ENCODE measurements at places on chromosomes 13 and 19.
A peak's percentile ranks its signal among the peaks of the same experiment; 100 is the strongest.

GRCh38 chr13:25379011-25379410, 7.2 kb downstream of the ATP8A2 start:
- H3K4me1 ChIP-seq = no peaks in the 10 kb centered on the region
- H3K27me3 ChIP-seq = peaks cover 39% of the 10 kb centered on the region
- no peaks in the 10 kb centered on the region for H3K36me3 ChIP-seq
- no peak overlapping the region for H3K4me3 ChIP-seq
- DNase-seq = no peak
- H3K27ac ChIP-seq = no peak overlapping the region

GRCh38 chr13:42996584-42996983, 4.5 kb upstream of the EPSTI1 start:
- no peak overlapping the region for H3K27ac ChIP-seq
- no peak for DNase-seq
- peaks cover 36% of the 10 kb centered on the region for H3K4me1 ChIP-seq
- peaks cover 3% of the 10 kb centered on the region for H3K36me3 ChIP-seq
- no peaks in the 10 kb centered on the region for H3K27me3 ChIP-seq
- H3K4me3 ChIP-seq = no peak overlapping the region

DNA sequence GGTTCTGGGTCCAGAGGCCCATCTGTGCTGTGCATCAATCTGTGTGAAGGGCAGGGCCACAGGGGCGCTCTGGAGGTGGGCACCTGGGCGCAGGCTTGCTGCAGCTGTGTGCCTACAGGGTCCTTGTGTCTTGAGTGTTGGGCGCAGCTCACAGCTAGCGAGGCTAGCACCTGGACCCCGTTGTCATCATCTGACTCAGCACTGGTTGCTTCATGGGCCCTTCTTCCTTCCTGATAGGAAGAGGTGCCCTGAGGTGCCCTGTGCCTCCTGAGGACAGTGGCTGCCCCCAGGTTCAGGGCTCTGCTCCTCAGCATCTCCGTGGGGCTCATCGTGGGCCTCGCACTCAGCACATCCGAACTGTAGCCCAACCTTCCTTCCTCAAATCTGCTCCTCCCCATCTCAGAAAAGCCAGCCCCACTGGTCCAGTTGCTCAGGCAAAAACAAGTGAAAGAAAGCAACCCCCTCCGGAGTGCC, 54.8 kb downstream of the GATAD2A start:
- H3K4me3 ChIP-seq = peak overlapping the region; percentile 80
- H3K27ac ChIP-seq = peak overlapping the region; percentile 99
- no peak for DNase-seq

DNA sequence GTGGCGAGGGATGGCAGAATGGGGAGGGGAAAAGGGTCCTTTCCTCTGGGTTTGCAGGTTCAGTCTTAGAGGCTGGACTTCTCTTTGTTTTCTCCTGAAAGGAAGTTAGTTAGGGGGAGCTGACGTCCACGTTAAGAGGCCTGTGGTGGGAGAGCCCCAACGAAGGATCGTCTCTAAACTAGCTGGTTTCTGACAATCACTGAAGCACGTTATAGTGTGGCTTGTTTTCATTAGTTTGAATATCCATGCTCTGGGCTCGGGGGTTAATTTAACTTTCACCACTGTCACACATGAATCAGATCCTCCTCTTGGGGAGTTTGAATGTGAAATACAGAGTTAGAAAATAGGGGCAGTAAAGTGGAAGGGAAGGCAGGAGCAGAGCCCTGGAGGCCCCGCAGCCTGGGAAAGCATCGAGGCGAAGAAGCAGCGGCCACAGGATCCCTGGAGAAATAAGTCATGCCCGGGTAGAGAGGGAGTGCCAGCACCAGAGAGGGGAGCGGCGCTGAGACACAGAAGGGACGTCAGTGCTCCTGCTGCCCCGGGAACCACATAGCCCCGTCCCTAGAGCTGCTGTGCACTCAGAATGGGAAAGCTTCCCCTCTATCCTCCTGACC, 31.1 kb upstream of the AMER2 start:
- peaks cover 15% of the 10 kb centered on the region for H3K27me3 ChIP-seq
- no peak for DNase-seq
- no peaks in the 10 kb centered on the region for H3K4me1 ChIP-seq
- no peaks in the 10 kb centered on the region for H3K36me3 ChIP-seq

DNA sequence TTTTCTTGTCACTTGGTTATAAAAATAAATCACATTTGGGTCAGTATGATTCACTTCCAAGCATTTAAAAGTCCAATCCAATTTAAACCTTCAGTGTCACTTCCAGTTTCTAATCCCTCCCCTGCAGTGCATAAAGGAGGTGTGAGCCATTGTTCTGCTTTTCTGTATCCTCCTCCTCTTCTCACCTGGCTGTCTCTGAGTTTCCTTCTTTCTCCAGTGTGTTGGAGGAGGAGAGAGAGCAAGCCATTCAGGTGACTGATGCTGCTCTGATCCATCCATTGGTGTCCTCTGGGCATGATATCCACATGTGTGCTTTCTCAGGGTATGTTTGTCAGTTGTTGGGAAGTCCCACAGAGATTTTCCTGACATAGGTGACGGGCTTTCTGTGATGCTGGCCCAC, 1.2 kb downstream of the NUDT15 start:
- H3K4me1 ChIP-seq = peaks cover 59% of the 10 kb centered on the region
- no peak for DNase-seq
- peak overlapping the region; percentile 96 for H3K27ac ChIP-seq
- peaks cover 5% of the 10 kb centered on the region for H3K27me3 ChIP-seq

DNA sequence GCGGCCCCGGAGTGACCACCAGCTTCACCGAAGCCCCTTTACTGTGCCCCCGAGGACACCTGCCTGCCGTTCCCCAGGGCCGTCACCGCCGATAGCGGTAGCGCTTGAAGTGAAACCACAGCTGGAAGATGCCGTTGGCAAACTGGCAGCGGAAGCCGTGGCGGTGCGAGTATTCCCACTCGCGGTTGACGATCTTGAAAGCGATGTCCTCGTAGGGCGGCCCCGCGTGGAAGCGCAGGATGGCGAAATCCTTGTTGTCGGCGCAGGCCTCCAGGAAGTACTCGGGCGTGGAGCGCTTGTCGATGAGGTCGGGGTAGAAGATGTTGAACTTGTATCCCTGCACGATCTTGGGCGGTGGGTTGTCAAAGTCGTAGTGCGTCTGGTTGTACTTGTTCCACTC, 5.2 kb upstream of the TBXA2R start:
- H3K4me1 ChIP-seq = peaks cover 17% of the 10 kb centered on the region
- peaks cover 14% of the 10 kb centered on the region for H3K27me3 ChIP-seq
- no peak overlapping the region for H3K27ac ChIP-seq
- no peak overlapping the region for H3K4me3 ChIP-seq
- no peak for DNase-seq

- H3K4me1 ChIP-seq = no peaks in the 10 kb centered on the region
- H3K36me3 ChIP-seq = no peaks in the 10 kb centered on the region
- no peak overlapping the region for H3K27ac ChIP-seq
- H3K4me3 ChIP-seq = no peak overlapping the region
- no peak for DNase-seq
Measured at GRCh38 chr19:44571830-44572580, 41.4 kb upstream of the IGSF23 start.

GRCh38 chr19:34017024-34017423, 155.3 kb upstream of the LSM14A start:
- no peaks in the 10 kb centered on the region for H3K36me3 ChIP-seq
- no peaks in the 10 kb centered on the region for H3K4me1 ChIP-seq
- H3K4me3 ChIP-seq = no peak overlapping the region
- no peak for DNase-seq
- peaks cover 17% of the 10 kb centered on the region for H3K27me3 ChIP-seq

DNA sequence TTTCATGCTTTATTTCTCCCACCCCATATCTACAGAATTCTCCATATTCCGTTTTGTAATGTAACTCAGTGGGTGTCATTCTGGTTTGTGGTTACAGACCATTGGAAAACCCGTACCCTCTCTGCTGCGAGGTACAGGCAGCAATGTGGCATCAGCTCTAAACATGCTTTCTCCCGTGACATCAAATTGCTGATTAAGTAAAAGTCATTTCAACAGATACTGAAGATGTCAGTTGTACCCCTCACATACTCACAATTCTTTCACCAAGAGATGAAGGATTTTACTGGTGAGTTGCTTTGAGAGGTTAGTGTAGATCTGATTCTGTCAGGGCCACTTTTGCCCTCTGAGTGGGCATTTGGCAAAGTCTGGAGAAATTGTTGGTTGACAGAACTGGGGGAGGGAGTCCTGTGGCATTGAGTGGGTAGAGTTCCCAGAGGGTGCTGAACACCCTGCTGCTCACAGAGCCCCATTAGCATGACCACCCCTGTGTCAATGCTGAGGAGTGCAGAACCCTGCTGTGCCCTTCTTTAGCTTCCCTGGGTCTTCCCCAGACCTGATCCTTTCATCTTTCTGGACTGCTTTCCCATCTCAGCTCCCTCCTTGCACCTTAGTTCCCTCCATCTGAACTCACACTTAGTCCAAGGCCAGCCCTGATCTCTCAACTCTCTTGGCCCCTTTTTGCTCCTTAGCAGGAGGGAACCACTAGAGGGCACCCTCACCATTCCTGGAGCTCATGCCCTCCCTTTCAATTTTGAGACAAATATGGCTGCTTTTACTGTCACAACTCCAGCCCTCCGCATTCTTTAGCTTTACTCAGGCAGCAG, 39.9 kb upstream of the CEACAM8 start:
- H3K27ac ChIP-seq = no peak overlapping the region
- no peaks in the 10 kb centered on the region for H3K36me3 ChIP-seq
- H3K4me3 ChIP-seq = no peak overlapping the region
- H3K27me3 ChIP-seq = peaks cover 7% of the 10 kb centered on the region
- no peaks in the 10 kb centered on the region for H3K4me1 ChIP-seq

GRCh38 chr13:40764587-40765403, 6.2 kb downstream of the MRPS31 start:
- no peak overlapping the region for H3K4me3 ChIP-seq
- peaks cover 37% of the 10 kb centered on the region for H3K36me3 ChIP-seq
- peaks cover 37% of the 10 kb centered on the region for H3K4me1 ChIP-seq
- no peak for DNase-seq

DNA sequence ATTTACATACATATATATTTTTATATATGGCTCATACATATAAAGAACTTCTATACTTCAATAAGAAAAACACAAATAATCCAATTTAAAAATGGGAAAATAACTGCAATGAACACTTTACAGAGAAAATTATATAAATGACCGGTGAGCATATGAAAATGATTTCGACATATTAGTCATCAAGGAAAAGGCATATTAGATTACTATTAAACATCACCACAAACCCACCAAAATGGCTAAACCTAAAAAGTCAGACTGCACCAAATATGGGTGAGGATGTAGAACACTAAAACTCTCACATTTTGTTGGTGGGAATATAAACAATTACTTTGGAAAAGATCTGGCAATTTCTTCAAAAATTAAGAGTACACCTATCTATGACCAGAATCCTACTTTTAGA, 316.2 kb downstream of the ENOX1 start:
- DNase-seq = no peak
- no peaks in the 10 kb centered on the region for H3K4me1 ChIP-seq
- H3K27ac ChIP-seq = no peak overlapping the region
- peaks cover 14% of the 10 kb centered on the region for H3K27me3 ChIP-seq
- no peaks in the 10 kb centered on the region for H3K36me3 ChIP-seq

DNA sequence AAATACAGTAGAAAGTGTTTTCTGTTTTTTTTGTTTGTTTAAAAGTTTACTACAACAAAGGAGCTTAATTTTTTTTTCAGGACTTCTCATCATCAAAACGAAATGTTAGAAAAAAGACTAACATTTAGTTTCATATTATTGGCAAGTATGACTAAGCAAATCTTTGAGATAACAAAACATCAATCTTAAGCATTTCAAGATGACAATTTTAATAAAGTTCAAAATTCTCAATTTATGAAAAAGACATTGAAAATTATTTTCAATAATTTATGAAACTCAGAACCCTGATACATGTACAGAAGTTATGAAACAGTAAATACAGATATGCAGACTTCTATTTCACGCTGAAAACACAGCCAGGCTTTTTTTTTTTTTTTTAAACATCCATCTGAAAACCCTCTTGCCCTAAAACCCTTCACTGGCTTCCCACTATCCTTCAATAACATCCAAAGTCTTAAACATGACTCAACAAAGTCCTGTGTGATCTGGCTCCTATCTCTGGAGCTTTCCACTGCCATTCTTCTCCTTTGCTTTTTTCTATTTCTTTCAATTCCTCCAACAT, 3.9 kb downstream of the RBM26 start:
- no peak for DNase-seq
- peaks cover 39% of the 10 kb centered on the region for H3K36me3 ChIP-seq
- no peaks in the 10 kb centered on the region for H3K27me3 ChIP-seq
- H3K27ac ChIP-seq = peak overlapping the region; percentile 38
- H3K4me1 ChIP-seq = peaks cover 33% of the 10 kb centered on the region

DNA sequence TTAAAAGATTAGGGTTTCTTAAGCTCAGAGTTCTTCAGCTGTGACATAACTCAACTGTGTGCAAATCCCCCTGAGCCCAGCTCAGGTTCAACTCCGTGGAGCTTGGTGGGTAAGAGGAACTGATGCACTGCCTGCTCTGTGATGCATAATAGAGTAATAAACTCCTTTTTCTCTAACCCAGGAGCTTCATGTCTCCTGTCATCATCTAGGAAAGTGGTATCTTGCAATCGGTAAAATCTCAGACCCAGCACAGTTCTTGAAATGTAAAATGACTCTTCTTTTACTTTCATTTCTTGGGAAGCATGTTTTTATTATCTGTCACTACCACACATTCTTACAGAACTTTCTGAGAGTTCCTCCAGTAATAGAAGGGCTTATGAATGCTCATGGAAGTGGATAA, 123.8 kb upstream of the PCDH9 start:
- no peak overlapping the region for H3K4me3 ChIP-seq
- no peak overlapping the region for H3K27ac ChIP-seq
- H3K4me1 ChIP-seq = no peaks in the 10 kb centered on the region
- H3K27me3 ChIP-seq = no peaks in the 10 kb centered on the region

GRCh38 chr13:97021241-97021640, 27.0 kb upstream of the OXGR1 start:
- DNase-seq = no peak
- H3K4me1 ChIP-seq = no peaks in the 10 kb centered on the region
- no peak overlapping the region for H3K4me3 ChIP-seq
- H3K27me3 ChIP-seq = peaks cover 15% of the 10 kb centered on the region
- no peak overlapping the region for H3K27ac ChIP-seq
- no peaks in the 10 kb centered on the region for H3K36me3 ChIP-seq

GRCh38 chr19:13347367-13347766, 158.9 kb downstream of the CACNA1A start:
- no peak overlapping the region for H3K27ac ChIP-seq
- no peaks in the 10 kb centered on the region for H3K4me1 ChIP-seq
- peaks cover 4% of the 10 kb centered on the region for H3K27me3 ChIP-seq
- H3K4me3 ChIP-seq = no peak overlapping the region
- H3K36me3 ChIP-seq = no peaks in the 10 kb centered on the region

GRCh38 chr13:31350560-31350959, 150.8 kb downstream of the B3GLCT start:
- peaks cover 13% of the 10 kb centered on the region for H3K27me3 ChIP-seq
- H3K36me3 ChIP-seq = no peaks in the 10 kb centered on the region
- H3K27ac ChIP-seq = no peak overlapping the region
- no peaks in the 10 kb centered on the region for H3K4me1 ChIP-seq
- no peak overlapping the region for H3K4me3 ChIP-seq
- DNase-seq = no peak

GRCh38 chr13:85408415-85408814, 390.8 kb downstream of the SLITRK6 start:
- no peaks in the 10 kb centered on the region for H3K4me1 ChIP-seq
- H3K36me3 ChIP-seq = no peaks in the 10 kb centered on the region
- no peak overlapping the region for H3K27ac ChIP-seq
- no peak overlapping the region for H3K4me3 ChIP-seq
- no peak for DNase-seq
- no peaks in the 10 kb centered on the region for H3K27me3 ChIP-seq
